A172 (cell line): ENCODE measurements at places on chromosomes 1 and 21. TPM values are rescaled to one million over a fixed set of nuclear protein-coding genes. Genes with fewer than 3 reads are reported as not detected.

DNA sequence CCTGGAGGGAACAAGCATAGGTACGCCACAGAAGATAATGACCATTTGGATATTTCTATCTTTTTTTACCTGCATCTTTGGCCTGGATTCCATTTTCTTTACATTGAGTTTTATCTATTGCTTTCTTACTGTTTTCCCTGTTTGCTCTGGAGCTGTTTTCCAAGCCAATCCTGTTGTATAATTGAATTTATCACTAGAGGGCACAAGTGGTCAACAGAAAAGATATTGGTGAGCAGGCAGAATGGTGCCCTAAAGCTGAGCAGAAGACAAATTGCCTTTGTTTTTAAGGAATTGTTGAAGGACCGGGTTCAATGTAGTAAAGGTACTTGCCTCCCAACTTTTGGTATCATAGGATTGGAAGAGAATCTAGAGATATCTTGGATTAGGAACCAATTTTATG is 152.8 kb downstream of the PPP1R12B start:
- peak; percentile 41 for DNase-seq

GRCh38 chr1:24748191-24749121 is 3.2 kb downstream of the CLIC4 start:
- no peak for DNase-seq

GRCh38 chr1:53585565-53585964 is 126.4 kb downstream of the DMRTB1 start:
- no peak for DNase-seq

DNA sequence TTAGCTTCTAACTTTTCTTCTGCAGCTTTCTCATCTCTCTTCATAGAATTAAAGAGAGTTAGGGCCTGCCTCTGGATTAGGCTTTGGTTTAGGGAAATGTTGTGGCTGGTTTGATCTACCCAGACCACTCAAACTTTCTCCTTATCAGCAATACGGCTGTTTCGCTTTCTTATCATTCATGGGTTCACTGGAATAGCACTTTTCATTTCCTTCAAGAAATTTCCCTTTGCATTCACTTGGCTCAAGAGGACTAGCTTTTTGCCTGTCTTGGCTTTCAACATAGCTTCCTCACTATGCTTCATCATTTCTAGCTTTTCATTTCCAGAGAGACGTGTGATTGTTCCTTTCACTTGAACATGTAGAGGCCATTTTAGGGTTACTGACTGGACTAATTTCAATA is 59.6 kb downstream of the AKT3 start:
- DNase-seq, result no peak

GRCh38 chr1:183739741-183740271 is 65.1 kb upstream of the RGL1 start:
- DNase-seq, result no peak

DNA sequence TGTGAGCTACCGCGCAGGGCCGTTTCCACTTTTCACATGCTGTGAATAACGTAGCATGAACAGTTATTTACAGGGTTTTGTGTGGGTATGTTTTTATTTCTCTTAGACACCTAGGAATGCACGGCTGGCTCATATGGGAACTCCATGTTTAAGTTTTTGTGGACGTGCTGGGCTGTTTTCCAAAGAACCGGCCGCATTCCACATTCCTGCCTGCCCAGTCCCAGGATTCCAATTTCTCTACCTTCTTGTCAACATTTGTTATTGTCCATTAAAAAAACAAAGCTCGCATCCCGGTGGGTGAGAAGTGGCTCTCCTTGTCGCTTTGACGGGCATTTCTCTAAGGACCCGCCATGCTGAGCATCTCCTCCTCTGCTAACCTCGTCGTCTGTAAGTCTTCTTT is 47.1 kb upstream of the LRRC3 start:
- DNase-seq, result no peak

- no peak for DNase-seq
Measured at GRCh38 chr21:45644041-45644906, 749 bp downstream of the PCBP3 start.

DNA sequence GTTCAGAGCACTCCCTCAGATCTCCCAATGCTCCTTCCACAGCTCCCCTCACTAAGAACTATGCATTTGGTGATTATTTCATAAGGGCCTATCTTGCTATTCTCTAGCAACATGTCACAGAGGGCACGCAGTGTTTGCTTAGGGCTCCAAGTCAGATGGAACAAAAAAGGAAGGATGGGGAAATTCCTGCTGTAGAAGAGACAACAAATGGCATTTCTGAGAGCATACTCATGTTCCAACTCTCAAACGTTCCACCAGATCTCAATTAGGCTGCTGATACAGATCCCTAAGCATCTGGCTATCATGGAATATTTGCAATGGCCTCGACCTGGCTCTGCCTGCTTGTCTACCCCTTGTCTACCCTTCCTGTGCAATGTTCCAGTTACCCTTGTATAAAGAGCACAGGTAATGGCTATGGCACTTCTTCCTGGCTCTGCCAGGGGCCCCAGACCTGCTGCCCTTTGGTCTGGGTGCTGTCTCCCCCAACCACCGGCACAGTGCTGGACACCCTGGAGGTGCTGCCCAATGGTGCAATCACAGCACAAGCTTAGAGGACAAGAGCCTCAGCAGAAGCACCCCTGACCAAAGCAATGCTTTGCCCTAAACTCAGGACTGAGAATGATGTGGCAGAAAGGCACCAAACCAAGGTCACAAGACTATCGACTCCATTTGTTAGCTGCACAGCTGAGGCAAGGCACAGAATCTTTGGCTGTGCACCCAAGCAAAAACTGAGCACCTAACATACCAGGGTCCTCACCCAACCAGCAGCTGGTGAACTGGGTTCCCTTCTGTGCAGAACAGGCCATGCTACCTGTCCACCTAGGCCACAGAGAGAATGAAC is 3.6 kb downstream of the PARP1 start:
- DNase-seq, result no peak

GRCh38 chr1:45325851-45326506 is 716 bp upstream of the HPDL start:
- no peak for DNase-seq

DNA sequence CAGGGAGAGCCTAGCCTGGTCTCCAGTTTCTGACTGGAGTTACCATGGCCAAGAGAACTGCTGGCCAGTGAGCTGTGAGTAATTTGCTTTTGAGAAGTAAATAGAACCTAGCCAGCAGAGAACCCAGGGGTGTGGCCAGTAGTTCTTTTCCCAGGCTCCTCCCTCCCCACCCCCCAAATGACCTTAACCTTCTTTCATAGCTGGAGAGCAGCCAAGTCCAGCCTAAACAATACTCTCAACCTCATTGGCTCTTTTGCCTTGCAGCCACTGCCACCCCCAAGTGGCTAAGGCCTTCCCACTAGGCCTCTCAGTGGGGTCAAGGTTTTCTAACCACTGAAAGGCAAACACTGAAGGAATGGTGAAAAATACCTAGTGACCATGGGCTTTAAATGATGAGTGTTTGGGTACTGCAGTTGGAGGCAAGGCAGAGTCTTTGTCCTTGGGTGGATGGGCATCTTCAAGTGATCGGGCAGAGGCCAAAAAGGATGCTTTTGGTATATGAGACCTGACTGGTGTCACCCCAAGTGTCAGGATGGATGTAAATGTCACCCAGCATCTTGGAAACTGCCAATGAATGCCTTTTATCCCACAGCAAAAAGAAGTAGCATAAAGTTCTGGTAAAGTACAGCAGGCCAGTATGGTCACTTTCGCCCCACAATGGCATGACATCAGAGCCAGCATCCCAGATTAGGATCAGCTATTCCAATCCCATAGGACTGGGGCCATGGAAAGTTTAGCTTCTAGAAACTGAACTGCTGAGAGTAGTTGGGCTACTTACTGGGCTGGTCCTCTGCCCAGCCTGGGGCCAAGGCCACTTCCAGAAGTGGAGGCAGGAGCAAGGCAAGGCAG is 3.5 kb upstream of the PIGV start:
- DNase-seq, result peak; percentile 29

DNA sequence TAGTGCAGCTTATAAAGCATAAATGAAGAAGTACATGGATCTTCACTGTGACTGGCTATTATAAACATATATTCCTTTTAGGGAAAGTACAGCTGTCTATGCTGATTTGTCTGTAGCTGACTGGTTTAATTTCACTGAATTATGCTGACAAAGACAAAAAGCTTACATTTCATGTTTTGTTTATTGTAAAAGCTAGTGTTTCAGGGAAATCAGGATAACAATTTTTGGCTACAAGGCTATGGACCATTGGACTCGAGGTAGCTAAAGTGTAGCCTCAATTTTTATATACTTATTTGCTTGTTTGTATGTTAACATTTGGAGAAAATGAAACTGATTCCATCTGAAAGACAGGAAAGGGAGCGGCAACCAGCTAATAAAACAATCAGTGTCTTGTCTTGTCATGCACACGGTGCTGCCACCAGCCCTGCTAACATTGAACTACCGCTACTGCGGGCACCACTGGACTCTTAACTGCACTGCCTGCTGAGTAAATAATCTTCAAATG is 480.2 kb downstream of the COL11A1 start:
- peak; percentile 3 for DNase-seq

Gene KRTAP19-3
- total RNA-seq, result not detected in 2 replicates

Gene C1orf105
- total RNA-seq, result not detected in 2 replicates

Gene SMAP2
- total RNA-seq, result 10.3 and 11.9 TPM in 2 replicates

Gene MROH7
- not detected in 2 replicates for total RNA-seq

Gene GRIK3
- not detected in 2 replicates for total RNA-seq

Gene CFAP141
- total RNA-seq, result not detected in 2 replicates

Gene UBASH3A
- not detected in 2 replicates for total RNA-seq

Gene VASH2
- total RNA-seq, result 1.9 and 2.9 TPM in 2 replicates

Gene SAMSN1
- total RNA-seq, result not detected in 2 replicates

Gene TMEM79
- total RNA-seq, result 7.9 and 8.6 TPM in 2 replicates
